ENCODE measurements at places on chromosomes 2 and 18.

DNA sequence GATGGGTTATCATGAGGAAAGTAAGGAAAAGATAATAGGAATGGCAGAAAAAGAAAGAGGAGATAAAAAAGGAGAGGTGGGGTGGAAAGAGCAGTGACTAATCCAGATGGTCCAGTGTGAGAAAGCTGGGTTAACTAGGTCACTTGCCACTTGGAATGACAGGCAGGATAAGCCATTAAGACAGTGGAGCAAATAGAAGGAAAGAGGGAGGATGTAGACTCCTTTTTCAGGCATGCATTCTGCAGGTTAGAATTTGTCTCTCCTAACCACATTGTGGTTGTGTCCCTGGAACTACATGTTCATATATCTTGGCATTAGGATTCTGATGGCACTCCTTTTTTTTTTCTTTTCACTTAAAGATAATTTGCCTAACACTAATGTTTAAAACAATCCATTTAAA, 13.4 kb upstream of the NEMP2 start:
- ATAC-seq: no peak

GRCh38 chr2:180184506-180184905, 177.4 kb upstream of the CWC22 start:
- no peak for ATAC-seq

DNA sequence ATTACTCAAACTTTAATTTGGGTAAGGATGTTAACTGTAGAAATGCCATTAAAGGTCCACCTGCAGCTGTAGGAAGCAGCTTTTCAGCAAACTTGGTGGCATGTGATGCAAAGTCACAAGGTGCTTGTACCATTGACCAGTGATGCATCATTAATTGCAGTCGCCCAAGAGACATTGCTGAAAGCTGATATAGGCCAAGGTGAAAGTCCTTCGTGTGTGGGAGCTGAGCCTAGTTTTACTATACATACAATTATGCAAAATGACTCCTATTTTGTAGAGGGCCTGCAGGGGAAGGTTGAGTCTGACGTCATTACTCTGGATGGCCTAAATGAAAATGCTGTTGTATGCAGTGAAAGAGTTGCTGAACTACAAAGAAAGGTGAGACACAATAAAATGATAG, 40.5 kb downstream of the ALMS1 start:
- no peak for ATAC-seq

- no peak for ATAC-seq
These were observed 78.4 kb downstream of the CTNNA2 start for GRCh38 chr2:79591281-79591680.

DNA sequence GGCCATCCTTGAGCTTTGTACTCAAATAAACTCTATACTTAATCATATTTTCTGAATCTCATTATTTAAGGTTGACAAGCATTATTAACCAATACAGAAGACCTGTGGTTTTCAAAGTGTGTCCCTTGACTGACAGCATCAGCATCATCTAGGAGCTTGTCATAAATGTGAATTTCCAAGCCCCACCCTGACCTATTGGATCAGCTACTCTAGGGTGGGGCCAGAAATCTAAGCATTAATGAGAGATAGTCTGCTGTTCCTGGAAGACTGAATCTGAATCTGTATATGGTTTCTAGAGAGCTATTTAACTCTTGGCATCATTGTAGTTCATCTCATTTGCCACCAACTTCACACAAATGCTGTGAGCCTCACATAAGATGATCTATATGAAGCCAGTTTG, 86.6 kb downstream of the CD8B2 start:
- no peak for ATAC-seq

- no peak for ATAC-seq
These were observed 140.4 kb upstream of the KLHL29 start for GRCh38 chr2:23244617-23245016.

DNA sequence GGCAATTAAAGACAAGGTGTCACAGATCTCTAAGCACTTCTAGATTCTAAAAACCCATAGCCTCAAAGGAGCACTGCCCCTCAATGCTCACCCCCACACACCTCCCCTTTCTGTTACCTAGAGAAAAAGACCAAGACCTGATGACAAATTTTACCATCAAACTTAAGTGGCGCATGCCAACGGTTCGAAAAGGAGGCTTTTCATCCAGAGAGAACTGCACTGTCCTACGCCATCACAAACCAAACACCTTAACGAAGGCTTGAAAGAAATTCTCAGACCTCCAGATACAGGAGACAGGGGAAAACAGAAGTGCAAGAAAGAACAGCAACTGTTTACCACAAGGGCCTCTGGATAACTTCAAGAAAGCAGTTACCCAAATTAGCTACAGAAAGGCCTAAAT, 2.0 kb upstream of the ZC3H6 start:
- ATAC-seq: no peak

DNA sequence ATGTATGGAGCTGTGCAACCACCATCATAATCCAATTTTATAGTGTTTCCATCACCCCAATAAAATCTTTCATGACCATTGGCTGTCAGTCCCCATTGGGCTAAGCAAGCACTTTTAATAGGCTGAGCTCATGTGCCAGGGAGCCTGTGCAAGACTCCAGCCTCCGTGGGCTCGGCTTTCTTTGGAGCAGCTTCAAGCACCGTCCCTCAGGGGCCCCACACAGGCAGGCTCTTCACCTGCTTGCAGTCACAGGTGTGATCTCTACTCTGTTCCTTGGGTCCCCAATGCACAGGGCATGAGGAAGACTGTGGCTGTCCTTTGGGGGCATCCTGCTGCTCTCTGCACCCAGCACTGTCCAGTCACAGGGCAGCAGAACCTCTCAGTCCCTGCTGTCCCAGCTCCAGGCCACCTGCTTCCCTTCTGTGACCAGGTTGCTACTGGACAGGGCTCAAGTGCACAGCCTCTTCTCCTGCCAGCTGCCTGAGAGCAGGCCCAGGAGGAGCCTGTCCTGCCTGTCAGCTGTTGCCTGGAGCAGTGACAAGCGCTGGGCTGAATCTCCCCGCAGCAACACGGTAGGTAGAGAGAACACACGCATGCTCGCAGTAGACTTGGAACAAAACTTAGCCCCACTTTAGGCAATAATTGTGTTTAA, 40.7 kb upstream of the TMEM131 start:
- ATAC-seq: no peak

DNA sequence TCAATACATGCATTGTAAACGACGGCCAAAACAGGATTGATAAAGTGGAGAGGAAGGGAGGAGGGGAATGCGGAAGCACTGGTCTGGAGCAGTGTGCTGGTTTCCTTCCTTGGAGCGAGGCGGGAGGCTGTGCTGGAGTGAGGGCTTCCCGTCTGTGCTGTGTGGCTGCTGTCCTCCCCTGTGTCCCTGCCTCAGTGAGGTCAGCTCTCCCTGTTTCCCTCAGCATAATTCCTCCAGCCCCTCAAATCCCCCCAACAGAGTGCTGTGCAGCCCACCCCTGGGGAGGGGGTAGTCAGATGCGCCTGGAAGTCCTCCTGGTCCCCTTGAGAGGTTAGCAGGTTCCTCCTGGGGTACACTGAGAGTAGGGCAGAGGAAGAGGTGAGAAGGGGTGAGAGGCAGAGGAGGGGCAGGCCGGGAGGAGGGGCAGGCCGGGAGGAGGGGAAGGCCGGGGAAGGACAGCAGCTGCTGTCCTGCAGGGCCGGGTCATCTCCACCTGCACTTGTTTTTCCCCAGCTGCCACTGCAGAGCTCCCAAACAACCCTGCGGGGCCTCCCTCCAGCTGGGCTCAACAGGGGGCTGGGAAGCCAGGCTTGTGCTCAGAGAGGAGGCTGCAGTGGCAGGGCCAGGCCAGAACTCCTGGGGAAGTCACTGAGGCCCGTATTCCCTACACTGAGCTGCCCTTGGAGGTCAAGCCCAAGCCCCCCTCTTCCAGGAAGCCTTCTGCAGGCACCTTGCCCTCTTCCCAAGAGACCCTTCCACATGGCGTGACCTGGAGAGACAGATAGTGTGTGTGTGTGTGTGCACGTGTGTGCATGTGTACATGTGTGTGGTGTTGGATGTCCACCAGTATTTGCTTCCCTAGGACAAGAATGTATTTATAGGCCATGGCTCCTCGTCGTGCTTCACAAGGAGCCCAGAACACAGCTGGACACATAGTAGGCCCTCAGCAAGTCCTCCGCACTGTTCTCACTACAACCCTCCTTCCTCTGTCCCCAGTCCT, 13.2 kb upstream of the ATP6V1B1 start:
- ATAC-seq: no peak

GRCh38 chr2:103002954-103003353, 241.1 kb downstream of the TMEM182 start:
- no peak for ATAC-seq

- peak; percentile 11 for ATAC-seq
These were observed 160.0 kb downstream of the DNAH6 start for GRCh38 chr2:84676295-84676694.

GRCh38 chr2:177548636-177549035, 156.1 kb downstream of the AGPS start:
- no peak for ATAC-seq

- ATAC-seq: no peak
These were observed 27.4 kb upstream of the MBOAT2 start for GRCh38 chr2:9030841-9031240.

All from activated T-helper 17 cell treated with anti-CD3 and anti-CD28 coated beads, Interleukin-2, amount 50 U/mL, for 72 hours (primary cell).